ENCODE measurements at places on chromosomes 7 and 10.

GRCh38 chr7:74104702-74105101 lies 21.1 kb downstream of the LIMK1 start:
- DNase-seq: no peak

DNA sequence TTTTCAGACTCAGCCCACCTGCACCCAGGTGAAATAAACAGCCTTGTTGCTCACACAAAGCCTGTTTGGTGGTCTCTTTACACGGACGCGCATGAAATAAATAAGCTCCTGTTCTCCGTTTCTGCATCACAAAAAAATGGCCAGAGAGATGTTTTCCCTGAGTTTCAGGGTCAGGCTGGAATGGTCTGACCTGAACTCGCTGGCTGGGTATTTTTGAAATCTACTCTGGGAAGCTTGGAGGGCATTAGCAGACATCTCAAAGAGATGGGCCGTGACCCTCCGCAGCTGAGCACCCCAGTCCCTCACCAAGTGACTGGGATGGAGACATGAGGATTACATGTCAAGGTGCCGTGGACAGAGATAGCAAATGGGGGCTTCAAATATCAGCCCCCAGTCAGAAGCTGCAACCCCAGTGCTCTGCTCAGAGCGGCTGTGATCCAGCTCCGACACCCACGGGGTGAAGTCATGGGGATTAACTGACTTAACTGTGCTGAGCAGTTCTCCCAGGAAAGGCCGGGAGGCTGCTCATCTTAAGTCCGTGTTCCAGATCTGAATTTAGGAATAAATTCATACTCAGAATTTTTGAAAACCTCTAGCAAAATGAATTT lies 22.3 kb downstream of the CALML5 start:
- DNase-seq: no peak

DNA sequence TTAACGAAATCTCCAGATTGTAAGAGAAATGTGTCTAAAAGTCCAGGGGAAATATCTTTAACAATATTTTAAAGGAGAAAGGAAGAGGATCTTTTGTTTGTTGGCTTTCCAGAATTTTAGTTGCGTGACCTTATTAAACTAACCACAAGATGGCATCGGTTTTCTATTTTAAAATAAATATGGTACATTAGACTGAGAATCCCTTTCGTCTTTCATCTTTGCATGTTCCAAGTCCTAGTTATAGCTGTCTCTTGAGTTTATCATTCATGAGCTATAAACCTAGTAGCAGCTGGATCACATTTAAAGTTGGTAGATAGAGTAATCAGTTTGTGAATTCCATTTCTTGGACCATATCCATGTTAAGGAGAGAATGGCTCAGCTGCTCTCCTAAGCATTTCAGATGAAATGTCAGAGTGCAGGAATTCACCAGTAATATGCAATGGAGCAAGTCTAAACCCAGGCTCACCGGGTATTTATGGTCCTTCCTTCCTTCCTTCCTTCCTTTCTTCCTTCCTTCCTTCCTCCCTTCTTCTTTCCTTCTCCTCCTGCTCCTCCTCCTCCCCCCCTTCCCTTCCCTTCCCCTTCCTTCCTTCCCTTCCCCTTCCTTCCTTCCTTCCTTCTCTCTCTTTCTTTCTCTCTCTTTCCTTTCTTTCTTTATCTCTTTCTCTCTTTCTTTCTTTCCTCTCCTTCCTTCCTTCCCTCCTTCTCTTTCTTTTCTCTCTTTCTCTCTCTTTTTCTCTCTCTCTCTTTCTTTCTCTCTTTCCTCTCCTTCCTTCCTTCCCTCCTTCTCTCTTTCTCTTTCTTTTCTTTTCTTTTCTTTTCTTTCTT lies 57.8 kb upstream of the RAB18 start:
- DNase-seq: peak; percentile 78

GRCh38 chr7:22896917-22897316 lies 74.3 kb upstream of the TOMM7 start:
- DNase-seq: no peak

- no peak for DNase-seq
Observed at GRCh38 chr7:45643630-45644029, 69.5 kb downstream of the ADCY1 start.

- DNase-seq: peak; percentile 8
Observed at GRCh38 chr10:128124813-128125403, 1.3 kb downstream of the MKI67 start.

DNA sequence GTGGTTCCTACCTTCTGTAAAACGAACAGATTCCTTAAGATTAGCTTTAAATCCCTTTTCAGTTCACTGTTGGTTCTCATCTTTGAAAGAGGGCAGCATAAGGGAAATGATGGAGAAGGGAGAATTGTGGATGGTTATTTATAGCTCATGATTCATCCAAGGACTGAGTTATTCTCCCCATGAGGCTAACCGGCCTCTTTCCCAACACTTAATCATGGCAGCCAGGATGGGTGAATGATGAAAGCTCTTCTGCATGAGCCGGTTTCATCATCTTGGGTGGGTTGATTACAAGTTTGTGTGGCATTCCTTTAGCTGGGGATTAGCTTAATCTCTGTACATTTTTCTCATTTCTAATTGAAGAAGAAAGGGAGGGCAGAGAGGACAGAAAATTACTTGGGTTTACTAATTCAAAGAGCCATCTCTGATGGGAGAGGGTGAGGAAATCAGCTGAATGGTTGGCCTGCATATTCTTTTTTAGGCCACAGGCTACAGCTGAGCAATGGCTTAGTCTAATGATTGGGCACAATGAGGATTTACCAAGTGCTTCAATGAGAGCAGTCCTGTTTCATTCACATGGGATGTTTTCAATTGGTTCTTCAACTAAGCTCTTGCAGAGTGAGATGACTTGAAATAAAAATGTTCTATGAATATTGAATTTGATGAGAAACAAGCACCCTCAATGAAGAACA lies 250.0 kb downstream of the BMPER start:
- peak; percentile 55 for DNase-seq

DNA sequence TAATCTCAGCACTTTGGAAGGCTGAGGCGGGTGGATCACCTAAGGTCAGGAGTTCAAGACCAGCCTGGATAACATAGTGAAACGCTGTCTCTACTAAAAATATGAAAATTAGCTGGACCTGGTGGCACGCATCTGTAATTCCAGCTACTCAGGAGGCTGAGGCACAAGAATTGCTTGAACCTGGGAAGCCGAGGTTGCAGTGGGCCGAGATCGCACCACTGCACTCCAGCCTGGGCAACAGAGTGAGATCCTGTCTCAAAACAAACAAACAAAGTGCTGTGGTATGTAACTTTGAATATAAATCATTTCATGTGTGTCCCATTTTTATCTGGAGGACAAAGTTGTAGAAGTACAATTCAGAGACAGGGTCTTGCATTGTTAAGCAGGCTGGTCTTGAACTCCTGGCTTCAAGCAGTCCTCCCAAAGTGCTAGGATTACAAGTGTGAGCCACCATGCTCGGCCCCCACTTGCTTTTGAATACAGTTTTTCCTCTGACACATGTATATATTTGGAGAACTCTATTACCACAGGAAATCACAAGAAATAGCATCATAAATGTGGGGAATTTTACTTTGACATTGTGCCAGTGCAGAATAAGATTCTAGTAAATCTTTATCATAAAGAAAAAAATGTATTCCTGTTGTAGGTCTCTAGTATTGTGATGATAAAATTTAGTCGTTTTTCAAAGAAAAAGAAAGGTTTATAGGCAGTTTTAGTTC lies 32.6 kb downstream of the PTPN12 start:
- DNase-seq: no peak

DNA sequence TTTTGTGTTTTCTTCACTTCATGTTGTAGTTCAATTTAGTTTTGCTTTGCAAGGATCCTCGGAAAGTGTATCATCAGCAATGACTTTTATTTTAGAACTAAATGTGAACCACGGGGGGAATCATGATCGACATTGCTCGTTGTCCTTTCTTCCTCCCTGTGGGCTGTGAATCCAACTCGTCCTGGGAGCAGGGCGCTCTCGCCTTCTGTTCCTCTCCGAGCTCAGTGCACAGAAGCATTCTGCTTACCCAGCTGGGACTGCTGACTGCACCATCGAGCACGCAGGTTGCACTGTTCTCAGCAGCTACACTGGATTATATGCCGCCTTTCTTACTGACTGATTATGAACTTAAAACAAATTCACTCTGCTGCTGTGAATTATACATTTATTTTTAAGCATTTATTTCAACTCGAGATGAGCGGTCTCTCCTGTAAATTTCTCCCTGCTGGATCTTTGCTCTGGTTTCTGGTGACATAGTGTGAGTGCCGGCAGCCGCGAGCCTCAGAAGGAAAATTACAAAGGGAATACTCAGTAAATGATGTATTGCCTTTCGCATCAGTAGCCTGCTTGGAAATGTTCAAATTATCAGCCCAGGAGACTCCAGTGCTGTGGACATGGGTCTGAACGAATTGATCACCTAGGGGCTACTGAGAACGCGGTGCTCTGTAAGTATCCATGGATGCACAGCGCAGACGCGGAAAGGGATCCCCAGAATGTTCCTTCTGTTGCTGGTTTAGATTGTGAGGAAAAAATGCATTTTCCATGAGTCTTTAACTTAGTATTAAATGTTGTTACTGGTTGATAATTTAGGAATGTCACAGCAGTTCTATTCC lies 92.6 kb downstream of the PTPRE start:
- DNase-seq: no peak

GRCh38 chr10:124997306-124997705 lies 55.4 kb downstream of the ZRANB1 start:
- DNase-seq: no peak

- no peak for DNase-seq
Observed at GRCh38 chr7:553636-554111, 34.0 kb upstream of the PDGFA start.

DNA sequence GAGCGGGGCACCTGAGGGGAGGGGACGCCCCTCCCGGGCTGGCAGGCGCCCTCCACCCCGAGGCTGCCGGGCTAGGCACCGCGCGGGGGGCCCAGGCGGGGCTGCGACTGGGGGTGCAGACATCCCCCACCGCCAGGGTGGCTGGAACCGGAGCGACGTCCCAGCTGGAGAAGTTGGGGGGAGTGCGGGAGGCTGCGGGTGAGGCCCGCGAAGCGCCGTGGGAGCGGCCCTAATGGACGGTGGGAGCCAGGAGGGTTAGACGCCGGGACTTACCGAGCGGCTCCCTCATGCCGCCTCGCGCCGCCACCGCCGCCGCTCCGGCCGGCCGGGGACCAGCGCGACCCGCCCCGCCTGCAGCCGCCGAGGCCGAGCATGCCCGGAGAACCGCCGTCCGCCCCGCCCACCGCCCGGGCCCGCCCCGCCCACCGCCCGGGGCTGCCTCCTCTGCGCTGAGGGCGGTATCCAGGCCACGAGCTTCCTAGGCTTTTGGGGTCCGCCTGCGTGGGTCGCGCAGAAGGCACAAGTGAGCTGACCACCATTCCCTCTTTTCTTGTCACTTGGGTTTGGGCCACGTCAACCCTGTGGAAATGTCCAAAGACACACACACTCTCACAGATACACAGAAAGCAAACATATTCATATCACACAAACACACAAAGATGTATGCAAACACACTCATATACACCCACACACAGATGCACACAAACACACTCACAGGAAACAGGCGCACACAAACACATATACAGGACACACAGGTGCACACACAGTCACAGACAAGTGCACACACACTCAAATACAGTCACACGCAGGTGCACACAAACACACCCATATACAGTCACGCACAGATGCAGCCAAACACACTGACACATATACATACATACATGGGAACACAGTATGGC lies at the start of gene JCAD:
JCAD (minus strand) TSS at position 378 of the 899 bp plus-strand sequence. CDS start 11,774 bp downstream, outside the sequence.
- no peak for DNase-seq

DNA sequence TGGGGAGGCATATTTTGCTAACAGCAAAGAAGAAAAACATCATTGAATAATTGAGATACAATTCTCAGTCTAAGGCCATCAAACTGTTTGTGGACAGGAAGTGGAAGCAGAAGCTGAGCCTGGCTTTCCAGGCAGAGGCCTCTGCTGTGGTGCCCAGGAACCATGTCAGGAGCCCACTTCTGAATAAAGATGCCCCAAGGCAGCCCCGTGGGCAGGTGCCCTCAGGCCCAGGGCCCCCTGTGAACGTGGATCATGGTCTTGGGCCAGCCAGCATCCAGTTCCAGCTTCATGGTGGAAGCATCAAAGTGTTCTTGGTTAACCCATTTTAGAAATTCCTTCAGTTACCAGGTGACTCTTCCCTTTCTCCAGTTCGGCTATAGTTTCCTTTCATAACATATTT lies 346.8 kb downstream of the PTPRN2 start:
- no peak for DNase-seq

- no peak for DNase-seq
Observed at GRCh38 chr10:119243488-119243887, 36.1 kb downstream of the GRK5 start.

DNA sequence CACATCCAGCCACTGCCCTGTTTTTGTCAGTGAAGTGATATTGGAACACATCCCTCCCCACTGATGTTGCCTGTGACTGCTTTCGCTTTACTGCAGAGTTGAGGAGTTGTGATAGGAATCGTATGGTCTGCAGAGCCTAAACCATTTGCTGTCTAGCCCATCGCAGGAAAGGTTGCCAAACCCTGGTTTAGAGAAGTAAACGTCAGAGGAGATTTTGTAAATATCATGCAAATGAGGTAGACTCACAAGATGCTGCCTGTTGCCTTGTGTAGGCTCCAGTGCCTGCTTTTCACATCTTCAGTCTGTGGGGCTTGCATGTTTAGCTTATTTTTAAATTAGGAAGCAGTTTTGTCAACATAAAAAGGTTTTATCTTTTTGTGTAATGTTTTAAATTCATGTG lies 107.1 kb downstream of the TRRAP start:
- no peak for DNase-seq

DNA sequence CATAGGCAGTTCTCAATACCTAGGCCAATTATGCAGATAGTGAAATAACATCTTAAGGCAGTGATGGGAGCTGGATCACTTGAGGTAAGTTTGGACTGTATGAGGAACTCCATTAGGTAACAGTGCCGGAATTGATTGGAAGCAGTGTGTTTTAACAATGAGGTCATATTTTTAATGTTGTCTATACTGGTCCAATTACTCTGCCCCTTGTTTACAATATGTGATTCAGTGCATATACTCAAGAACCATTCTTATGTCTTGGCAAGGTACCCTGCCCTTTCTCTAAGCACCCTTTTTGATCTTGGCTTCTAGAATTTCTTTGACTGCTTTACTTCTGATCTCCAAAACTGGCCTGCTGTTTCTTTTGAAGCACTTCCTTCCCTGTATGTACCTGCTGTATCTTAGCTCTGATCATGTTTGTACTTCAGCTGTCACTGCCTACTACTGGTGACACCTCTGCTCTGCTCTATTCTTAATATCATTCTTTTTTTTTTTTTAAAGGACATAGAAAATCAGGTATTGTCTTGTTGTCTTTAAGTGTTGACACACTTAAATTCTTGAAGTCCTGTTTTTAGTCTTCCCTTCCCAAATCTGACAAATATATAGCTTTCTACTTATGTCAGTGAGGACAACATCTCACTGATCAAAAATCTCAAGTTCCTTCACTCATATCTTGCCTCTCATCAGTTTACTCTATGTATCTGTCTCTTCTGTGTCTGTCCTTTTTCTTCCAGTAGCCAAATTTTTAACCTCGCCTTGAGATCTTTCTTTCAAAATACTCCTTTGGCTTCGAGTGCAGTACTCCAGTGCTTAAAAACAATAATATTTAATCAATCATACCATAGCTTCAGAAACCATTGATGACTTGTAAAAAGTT lies 46.4 kb upstream of the RPA3 start:
- no peak for DNase-seq
